ENCODE measurements at places on chromosomes 3 and 15. TPM values are rescaled to one million over a fixed set of nuclear protein-coding genes. Genes with fewer than 3 reads are reported as not detected.

GRCh38 chr15:68550004-68550403, 28.8 kb upstream of the CORO2B start:
- no peak for DNase-seq

GRCh38 chr3:193655831-193656433, 62.9 kb downstream of the OPA1 start:
- DNase-seq = no peak

GRCh38 chr3:55947406-55947805, 460.3 kb upstream of the WNT5A start:
- DNase-seq = no peak

- DNase-seq = no peak
These were observed 6.6 kb upstream of the MNS1 start for GRCh38 chr15:56471440-56472069.

DNA sequence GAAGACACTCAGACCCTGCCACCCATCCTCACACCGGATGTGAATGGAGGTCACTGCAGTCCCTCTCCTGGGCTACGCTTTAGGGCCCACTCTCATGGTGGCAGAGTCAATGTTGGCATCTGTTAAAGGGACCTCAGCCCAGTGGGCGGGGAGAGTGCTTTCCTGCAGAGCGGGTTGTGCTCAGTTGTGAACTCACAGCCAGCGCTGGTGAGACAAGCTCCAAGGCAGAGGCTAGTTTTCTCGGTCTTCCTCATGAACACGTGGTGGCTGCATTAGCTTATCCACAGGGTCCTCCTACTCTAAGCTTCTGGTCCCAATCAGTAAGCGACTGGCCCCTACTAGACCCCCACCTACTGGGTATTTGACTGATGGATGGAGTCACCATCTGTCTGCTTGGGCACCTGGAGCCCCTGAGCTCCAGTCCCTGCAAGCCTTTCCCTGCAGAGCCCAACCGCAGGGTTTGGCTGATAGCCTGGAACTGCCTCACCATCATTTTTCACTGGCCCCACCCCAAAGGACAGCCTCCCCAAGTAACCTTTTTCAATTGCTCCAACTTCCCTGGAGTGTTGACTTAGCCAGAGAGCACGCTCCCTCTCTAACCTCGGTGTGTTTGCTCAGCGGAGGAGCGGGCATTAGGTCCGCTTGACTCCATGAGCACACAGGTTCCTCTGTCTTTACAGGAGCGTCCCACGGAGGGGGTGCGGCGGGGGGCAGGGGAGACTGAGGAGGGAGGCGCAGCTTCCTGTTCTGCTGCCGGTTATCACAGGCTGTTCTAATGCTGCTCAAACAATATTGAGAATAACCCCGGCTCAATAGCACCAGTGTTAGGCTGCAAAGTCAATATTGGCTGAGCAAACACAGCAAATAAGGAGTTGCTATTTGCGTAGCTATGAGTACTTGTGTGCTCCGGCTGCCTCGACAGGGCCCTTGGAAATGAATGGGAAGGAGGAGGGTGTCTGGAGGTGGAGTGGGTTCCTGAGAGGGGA, 141.7 kb downstream of the RPLP1 start:
- DNase-seq = no peak

GRCh38 chr3:149579838-149580542, 77.8 kb downstream of the WWTR1 start:
- DNase-seq = peak; percentile 91

DNA sequence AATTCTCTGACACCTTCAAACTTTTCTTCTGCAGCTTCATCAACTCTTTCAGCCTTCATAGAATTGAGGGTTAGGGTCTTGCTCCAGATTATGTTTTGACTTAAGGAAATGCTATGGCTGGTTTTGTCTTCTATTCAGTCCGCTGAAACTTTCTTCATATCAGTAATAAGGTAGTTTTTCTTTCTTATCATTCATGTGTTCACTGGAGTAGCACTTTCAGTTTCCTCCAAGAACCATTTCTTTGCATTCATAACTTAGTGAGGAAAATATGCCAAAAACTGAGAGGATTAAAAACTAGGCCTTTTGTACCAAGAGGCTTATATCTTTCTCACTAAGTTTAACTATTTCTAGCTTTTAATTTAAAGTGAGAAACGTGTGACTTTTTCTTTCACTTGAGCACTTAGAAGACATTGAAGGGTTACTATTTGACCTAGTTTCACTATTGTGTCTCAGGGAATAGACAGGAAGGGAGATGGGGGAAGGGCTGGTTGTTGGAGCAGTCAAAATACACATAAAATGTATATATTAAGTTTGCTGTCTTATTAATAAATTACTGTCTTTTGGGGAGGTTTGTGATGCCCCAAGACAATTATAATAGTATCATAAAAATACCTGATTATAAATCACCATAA, 1110.1 kb downstream of the TBL1XR1 start:
- DNase-seq = no peak

- DNase-seq = peak; percentile 74
These were observed 57.5 kb upstream of the HERC1 start for GRCh38 chr15:63891079-63891767.

GRCh38 chr3:44996556-44996969, 20.5 kb downstream of the EXOSC7 start:
- DNase-seq = no peak

- DNase-seq = no peak
These were observed 29.4 kb upstream of the FBN1 start for GRCh38 chr15:48674876-48675275.

- no peak for DNase-seq
These were observed 79.5 kb upstream of the ZNF385D start for GRCh38 chr3:21830541-21830940.

GRCh38 chr3:14532691-14533456, 7.3 kb downstream of the GRIP2 start:
- no peak for DNase-seq

- DNase-seq = no peak
These were observed 16.1 kb upstream of the TM4SF1 start for GRCh38 chr3:149393345-149394160.

DNA sequence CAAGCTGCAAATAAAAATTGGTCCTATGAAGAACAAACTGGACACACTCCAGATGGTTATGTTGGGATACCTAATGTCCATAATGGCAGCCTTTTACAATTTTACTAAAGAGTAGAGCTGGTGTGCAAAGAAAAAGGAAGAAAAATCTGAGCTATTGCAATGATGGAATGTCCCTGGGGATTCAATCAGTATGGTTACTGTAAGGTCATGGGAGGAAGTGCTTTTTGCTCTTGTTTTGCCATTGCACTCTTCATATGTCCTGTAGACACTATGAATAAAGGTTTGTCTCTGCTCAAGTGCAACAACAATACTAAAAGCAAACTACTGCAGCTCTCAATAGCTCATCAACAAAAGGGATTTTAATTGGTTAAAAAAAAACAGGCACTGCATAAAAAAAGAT, 5.4 kb downstream of the PFN2 start:
- no peak for DNase-seq

GRCh38 chr15:60520825-60521368, 42.0 kb upstream of the ICE2 start:
- peak; percentile 72 for DNase-seq

DNA sequence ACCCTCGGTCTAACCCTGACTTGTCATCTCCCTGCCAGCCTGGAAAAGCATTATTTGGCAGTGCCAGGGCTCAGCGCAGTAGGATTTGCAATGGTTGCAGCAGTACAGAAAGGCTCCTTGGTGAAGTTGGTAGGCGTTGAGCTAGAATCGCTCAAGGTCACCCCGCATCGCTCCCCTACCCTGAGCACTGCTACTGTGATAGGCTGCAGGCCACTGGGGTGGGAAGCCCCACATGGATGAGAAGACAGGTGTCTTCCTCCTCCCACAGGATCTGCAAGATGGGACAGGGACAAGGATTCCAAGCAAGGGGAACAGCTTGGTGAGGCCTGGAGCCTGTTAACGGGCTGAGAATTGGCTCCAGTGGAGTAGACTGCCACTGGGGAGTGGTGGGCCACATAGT, 10.7 kb downstream of the CLK3 start:
- no peak for DNase-seq

- DNase-seq = no peak
These were observed 612 bp upstream of the TBL1XR1 start for GRCh38 chr3:177197727-177198460.

GRCh38 chr15:63505842-63506222, 1.4 kb downstream of the USP3 start:
- DNase-seq = no peak

The SCAANT1 gene
- not detected for total RNA-seq

The CPLX3 gene
- total RNA-seq = not detected

Data from Panc1 (cell line).